NCI-H1694 (cell line): ENCODE measurements at places on chromosomes 3 and 15.

DNA sequence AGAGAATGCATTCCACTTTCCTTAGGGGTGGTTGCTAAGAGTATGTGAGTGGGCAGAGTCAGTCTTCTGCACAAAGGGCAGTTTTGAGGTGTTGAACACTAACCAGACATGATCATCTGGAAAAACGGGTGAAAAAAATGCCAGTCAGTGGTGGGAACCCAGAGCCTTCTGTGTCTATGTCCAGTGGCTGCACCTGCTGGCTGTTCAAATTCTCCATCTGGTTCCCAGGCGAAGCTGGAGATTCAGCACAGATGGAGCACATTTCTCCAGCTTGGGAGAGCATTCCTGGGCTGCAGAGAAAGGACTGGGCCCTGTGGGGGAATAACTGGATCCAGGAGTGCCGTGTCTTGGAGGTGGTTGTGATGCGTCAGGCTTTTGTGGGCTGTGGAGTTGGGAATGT, 74.1 kb downstream of the TRAK1 start:
- DNase-seq: no peak

DNA sequence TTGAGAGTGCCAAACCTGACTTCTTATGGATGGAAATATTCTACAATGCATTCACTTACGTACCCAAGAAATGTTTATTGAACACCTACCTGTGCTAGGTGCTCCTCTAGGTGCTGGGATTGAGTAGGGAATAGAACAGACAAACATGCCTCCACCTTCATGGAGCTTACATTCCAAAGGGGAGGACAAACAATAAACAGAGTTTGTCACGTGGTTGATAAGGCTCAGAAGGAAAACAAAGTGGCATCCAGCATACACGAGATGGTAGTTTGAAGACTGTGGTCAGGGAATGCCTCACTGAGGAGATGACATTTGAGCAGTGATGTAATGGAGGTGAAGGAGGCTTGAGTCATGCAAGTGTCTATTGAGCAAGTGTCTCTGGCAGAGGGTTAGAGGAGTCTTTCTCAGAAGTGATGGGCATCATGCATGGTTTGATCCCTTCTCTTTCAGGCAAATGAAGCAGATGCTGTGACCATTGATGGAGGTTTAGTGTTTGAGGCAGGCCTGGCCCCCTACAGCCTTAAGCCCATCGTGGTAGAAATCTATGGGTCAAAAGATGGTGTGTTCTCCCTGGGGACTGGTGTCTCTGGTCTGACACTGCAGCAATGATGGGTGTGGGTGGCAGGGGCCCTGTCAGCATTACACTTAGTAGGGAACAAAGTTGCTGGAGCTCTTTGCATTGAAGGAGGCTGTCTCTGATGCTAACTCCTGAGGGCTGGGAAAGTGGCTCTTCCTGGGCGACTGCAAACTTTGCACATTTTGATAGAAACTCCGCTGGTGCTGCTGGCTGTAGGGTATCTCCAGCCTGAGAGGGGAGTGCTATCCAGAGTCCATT, 29.7 kb upstream of the TOPBP1 start:
- no peak for DNase-seq

- DNase-seq: no peak
Observed at GRCh38 chr15:32803631-32804030, 85.8 kb downstream of the GREM1 start.

DNA sequence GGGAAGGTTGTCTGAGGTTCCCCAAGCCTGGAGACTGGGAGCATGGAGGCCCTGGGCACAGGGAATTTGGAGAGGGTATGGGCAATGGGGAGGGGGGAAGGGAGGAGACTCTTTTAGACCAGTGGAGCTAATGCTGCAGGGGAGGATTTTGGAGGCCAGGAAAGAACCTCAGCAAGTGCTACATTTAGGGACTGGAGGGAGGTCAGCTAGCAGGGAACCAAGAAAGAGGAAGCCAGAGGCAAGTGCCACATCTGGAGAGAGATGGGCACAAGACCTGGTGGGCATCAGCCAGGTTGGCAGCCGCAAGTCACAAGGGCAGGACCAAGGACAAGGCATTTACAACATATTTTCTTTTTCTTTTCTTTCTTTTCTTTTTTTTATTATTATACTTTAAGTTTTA, 20.7 kb downstream of the PLEKHO2 start:
- DNase-seq: no peak

- no peak for DNase-seq
Observed at GRCh38 chr15:29053661-29054131, 167.9 kb downstream of the APBA2 start.

- no peak for DNase-seq
Observed at GRCh38 chr3:119978554-119979208, 115.6 kb downstream of the GSK3B start.

- DNase-seq: no peak
Observed at GRCh38 chr3:171184372-171184771, 157.9 kb upstream of the SLC2A2 start.

DNA sequence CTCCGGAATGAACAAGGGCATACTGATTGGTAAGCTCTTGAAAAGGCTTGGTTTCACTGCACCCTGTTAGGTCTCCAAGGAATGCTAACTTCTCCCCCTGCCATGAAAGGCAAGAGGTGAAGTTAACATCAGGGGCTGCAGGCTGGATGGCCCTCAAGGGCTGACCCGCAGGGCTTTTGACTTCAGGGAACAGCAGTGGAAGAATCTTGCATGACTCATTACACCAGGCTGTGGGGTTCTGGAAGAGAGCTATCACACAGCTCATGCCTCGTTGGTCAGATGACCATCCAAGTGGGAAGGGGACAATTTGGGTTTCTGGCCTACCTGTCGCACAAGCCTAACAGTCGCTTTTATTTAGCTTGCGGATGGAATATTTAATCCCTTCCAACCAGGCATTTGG, 23.6 kb upstream of the ATG7 start:
- DNase-seq: no peak

- DNase-seq: no peak
Observed at GRCh38 chr3:158105119-158105709, 1.0 kb downstream of the SHOX2 start.

DNA sequence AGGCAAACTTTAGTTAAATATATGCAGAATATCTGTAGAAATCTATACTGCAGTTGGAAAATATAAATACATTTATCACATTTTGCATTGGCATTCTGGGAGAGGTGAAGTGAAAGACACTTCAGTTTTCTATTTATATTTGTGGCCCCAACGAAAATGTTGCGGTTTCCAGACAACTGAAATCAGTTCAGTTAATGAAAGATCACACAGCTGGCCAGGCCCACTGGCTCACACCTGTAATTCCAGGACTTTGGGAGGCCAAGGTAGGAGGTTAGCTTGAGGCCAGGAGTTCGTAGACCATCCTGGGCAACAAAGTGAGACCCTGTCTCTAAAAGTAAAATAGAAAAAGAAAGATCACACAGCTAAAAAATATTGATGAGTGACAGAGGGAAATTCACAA, 11.9 kb upstream of the CLASP2 start:
- no peak for DNase-seq
